ENCODE measurements at places on chromosomes 4 and X. TPM values are rescaled to one million over a fixed set of nuclear protein-coding genes. Genes with fewer than 3 reads are reported as not detected.

Gene SMIM10L2A
- not detected for total RNA-seq

GRCh38 chrX:97398030-97398551 lies 514.4 kb downstream of the RPA4 start:
- no peak for DNase-seq
- H3K27ac ChIP-seq, result no peak overlapping the region
- H3K4me3 ChIP-seq, result no peak overlapping the region
- no peaks in the 10 kb centered on the region for H3K27me3 ChIP-seq

DNA sequence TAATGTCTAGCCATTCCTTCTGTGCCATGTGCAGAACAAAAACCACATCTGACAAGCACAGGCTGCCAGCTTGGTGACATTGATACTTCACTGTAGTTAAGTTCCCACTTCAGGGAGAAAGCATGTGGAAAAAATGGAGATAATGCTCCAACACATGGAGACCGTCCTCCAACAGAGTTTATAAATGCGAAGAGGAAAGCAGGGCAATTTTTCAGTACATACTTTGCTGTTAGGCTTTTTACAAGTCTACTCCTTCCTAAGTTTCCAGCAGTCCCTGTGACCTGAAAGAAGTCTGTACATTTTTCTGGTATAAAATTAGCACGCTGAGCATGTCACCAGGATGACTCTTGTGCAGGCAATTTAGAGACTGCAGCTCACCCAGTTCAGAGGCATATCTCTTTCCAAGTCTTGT lies 766.9 kb upstream of the IGFBP7 start:
- DNase-seq, result no peak
- no peak overlapping the region for H3K27ac ChIP-seq
- H3K4me3 ChIP-seq, result no peak overlapping the region
- H3K27me3 ChIP-seq, result no peaks in the 10 kb centered on the region

DNA sequence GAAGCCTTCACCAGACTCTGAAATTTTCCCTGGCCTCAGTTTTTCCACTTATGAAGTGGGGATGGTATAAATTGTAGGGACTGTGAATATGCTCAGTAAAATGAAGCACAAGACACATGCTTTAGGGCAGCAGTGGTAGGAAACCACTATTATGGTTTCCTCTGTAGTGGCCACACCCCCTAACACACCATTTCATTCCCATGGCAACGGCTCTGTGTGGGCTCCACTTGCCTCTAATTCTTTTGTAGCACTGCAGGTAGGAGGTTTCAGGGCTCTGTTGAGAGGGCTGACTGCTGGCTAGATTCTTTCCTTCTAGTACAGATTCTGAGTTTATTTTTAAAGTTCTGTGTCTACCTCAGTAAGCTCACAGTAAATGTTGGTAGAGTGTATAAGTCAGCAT lies 3.5 kb upstream of the VMA21 start:
- H3K4me1 ChIP-seq, result peaks cover 21% of the 10 kb centered on the region
- H3K4me3 ChIP-seq, result no peak overlapping the region
- no peaks in the 10 kb centered on the region for H3K36me3 ChIP-seq
- H3K27ac ChIP-seq, result no peak overlapping the region
- DNase-seq, result no peak
- H3K27me3 ChIP-seq, result 0 out of 2 replicates have a peak, but pooled peaks cover 8% of the 10 kb centered on the region

GRCh38 chr4:160020804-160021203 lies 917.9 kb downstream of the RAPGEF2 start:
- no peak for DNase-seq
- no peaks in the 10 kb centered on the region for H3K27me3 ChIP-seq
- no peaks in the 10 kb centered on the region for H3K36me3 ChIP-seq
- no peak overlapping the region for H3K27ac ChIP-seq

All from PC-9 (cell line).